ENCODE measurements at places on chromosomes 7 and 10.

- no peak for DNase-seq
These were observed 5.0 kb downstream of the GAD2 start for GRCh38 chr10:26221541-26221940.

GRCh38 chr10:4708123-4708759 is 117.8 kb upstream of the AKR1E2 start:
- DNase-seq, result no peak

- no peak for DNase-seq
These were observed 114.9 kb upstream of the EEPD1 start for GRCh38 chr7:36038063-36038721.

GRCh38 chr7:121537031-121537430 is 140.9 kb upstream of the FAM3C start:
- DNase-seq, result no peak

DNA sequence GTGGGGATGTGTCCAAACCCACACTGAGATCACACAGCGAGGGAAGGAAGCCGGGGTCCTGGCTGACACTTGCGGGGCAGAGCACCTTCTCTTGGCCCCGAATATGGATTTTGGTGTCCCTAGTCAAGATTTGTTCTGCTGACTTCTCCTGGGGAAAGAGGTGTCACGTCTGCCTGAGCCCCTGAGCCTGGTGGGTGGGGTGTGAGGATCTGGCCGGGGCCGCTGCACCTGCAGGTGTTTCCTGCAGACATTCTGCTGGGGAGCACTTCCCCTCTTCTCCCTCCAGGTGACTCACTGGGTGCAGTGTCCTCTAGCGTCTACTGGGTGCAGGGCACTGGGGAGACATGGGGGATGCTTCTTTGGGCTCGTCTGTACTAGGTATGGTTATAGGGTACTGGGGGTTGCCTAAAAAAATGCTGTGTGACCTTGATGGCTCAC is 99.2 kb downstream of the GRK5 start:
- DNase-seq, result no peak

DNA sequence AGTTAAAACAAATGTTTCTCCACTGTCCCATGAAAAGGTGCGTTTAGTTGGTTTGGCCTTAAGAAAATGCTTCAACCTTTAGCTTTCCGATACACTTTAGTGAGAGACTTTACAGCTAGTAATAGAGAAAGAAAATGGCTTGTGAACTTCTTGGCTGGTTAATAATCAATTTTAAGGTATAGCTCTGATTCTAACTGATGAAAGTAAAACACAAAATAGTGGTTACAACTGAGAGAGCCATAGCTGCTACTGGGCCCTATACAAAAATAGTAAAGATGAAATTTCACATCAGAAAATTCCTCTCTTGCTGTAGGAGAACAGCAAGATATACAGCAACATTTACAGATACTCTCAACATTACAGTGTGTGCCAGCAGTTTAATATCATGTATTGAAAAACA is 371.4 kb downstream of the PHTF2 start:
- no peak for DNase-seq

GRCh38 chr10:69327463-69328379 is 49.4 kb downstream of the HK1 start:
- peak; percentile 78 for DNase-seq

- no peak for DNase-seq
These were observed 1.7 kb upstream of the PRKCQ start for GRCh38 chr10:6581778-6582228.

GRCh38 chr7:132417103-132417906 is 159.0 kb downstream of the PLXNA4 start:
- no peak for DNase-seq

DNA sequence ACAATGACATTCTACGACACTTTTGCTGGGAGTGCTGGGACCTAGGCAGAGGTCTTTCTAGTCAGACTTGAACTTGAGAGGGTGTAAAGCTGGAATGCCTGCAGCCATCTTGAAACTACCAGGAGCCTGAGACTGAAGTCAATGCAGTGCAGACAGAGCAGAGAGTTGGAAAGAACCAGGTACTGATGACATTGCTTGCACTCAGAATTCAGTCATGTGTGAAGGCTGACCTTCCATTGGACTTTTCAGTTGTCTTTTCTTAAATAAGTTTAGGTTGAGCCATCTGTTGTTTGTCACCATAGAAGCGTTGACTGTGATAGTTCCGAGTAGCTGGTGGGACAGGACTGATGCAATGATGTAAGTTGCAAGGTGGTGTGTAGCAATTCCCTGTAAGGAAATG is 3.1 kb upstream of the PLPP4 start:
- no peak for DNase-seq

- DNase-seq, result peak; percentile 78
These were observed 7.1 kb downstream of the PI4K2A start for GRCh38 chr10:97647556-97647955.

DNA sequence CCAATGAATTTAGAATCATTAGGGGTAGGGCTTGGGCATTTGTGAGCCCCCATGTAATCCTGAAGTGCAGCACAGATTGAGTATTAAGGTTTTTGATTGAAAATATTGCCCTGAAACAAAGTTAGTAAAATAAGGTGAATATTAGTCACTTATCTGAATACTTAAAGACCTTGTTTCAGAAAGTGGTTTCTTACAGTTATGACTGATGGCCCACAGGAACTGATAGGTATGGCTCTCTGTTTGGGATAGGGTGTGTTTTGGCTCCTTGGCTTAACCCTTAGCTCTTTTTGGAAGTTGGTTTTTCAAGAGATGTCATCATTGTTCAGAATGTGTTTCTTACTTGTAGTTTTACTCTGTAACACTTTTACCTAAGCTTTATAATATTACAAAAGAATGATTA is 34.8 kb downstream of the MDFIC start:
- no peak for DNase-seq

DNA sequence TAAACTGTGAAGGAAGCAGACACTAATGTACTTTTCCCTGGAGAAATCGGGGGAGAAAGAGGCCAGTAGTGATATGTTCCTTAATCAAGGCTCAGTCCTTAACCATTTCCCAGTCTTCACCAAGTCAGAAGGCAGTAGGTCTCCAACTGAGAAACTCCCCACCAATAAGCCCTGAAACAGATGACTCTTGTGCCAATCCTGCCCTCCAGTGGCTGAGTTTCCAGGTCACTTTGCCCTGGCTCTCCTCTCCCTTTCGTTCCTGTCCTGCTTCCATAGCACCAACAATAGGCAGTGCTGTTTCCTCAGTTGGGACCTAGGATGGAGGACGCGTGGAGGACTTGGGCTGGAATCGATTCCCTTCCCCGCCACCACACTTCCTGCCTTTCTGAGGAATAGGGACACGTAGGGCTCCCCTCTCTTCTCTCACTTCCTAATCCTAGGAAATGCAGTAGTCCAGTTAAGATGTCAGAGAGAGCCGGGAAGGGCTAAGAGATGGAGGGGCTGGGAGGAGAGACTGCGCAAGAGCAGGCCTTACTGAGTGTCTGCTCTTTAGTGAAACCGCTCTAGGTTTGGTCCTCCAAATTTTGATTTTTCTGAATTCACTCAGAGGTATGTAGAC is 23.4 kb downstream of the ATOH7 start:
- peak; percentile 69 for DNase-seq

DNA sequence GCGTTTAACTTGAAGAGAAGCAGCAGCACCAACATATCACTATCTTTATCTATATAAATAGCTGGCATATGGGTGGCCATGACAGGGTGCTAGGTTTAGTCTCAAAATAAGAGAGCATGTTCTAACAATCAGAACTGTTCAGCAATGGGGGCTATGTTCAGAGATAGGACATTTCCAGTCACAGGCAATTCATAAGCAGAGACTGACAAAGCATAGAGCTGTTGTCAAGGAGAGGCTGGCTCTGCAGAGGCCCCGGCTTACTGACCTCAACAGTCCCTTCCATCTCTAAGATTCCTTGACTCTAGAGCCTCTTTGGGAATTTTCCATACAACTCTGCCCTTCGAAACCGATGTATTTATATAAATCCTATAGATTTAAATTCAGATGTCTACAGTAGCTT is 17.2 kb downstream of the ANK3 start:
- no peak for DNase-seq

Data from inflammatory macrophage treated with lipopolysaccharide for 4 hours (primary cell).